ENCODE measurements at places on chromosomes 13 and 19.

- DNase-seq, result peak; percentile 7
Observed at GRCh38 chr13:43831088-43831487, 44.3 kb upstream of the ENOX1 start.

GRCh38 chr19:55082020-55082851, 6.6 kb downstream of the EPS8L1 start:
- DNase-seq, result peak; percentile 54

DNA sequence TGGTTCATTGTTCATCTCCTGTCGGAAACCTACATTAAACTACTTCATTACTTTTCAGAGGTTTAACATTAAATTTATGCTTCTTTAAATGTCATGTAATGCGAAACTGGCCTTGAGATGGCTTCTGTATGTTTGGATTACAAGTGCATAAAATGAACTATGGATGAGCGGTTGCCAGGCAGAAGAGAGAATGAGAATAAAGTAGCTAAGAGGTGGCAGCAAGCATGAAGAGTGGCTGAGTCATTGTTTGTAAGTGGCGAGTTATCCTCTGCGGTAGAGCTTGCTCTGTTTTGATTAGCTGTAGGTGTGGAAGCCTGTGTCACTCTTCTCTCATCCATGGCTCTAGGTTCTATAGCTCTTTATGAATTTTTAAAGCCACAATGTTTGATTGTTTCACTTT, 1139.6 kb upstream of the PCDH9 start:
- DNase-seq, result no peak

DNA sequence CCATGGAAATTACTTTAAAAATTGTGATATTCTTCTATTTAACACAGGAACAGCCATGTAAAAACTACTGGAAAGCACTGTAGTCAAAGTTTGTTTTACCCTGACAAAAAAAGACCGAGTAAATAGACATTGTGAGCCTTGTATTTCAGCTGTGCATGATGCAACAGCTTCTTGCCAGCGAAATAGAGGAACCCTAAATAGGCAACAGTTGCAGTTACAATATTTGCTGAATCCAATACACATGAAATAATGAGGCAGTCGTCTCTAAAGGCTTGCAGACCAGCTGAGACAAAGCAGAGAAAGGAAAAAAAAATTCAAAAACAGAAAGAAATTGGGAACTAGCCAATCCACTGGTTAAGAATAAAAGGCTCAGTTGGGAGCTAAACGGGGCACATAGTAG, 1001.1 kb downstream of the OLFM4 start:
- DNase-seq, result no peak

DNA sequence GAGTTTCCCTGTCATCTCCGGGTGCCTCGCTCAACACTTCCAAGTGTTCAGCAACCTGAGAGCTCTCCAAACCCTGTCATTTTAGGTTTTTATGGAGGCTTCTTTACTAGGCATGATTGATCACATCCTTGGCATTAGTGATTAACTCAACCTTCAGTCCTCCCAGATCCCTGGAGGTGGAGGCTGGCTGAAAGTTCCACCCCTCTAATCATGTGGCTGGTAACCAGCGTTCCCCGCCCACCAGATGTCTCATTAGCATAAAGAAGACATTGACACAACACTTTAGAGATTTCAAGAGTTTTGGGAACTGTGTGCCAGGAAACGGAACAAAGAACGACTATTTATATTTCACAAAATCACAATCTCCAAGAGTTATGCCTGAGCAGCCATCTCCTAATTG, 71.1 kb upstream of the RGCC start:
- no peak for DNase-seq

DNA sequence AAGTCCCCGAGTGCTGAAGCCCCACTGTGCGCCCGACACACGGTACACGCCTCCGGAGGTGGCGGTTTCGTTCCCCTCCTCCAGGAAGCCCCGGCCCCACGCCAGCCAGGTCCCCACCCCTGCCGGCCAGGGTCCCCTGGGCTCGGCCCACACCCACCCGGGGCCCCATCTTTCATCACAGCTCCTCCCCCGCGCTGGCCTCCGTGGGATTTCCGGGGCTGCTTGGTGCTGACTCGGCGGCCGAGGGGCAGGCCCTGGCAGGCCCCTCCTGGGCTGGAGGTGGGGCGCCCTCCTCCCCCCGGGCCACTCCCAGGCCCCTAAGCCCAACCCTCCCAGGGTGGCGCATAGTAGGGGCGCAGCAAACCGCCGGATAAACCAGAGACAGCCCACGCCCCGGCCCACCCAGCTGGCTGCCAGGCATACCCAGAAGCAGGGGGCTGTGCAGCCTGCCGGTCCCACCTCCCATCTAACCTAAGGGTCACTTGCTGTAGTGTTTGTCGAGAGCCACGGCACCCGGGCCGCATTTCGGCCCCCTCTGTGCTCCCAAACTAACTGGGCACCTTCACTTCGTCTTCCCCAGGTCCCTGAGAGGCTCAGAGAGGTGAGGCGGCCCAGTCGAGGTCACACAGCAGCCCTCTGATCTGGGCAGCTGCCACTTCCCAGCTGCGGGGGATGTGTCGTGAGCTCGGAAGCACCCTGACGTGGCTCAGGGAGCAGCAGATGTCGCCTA, 6.6 kb downstream of the ZBTB7A start:
- DNase-seq, result no peak

- DNase-seq, result peak; percentile 61
Observed at GRCh38 chr19:49718511-49718910, 27.6 kb downstream of the CPT1C start.

- peak; percentile 23 for DNase-seq
Observed at GRCh38 chr19:18423258-18424020, 4.2 kb downstream of the SSBP4 start.

DNA sequence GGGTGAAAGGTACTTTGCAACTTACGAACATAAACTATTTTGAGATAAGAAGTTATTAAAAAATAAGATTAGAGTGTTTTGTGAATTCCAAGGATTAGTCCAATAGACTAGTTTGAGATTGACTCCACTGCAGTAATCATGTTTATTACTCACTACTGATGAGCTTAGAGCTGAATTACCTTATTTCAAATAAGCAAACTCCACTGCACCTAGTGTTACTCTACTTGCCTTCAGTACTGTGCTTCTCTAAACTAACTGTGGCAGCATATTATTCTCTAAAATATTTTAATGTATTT, 111.7 kb downstream of the MIPEP start:
- DNase-seq, result no peak

- peak; percentile 46 for DNase-seq
Observed at GRCh38 chr13:43879755-43880181, at the start of gene LACC1. Gene LACC1 (plus strand): TSS chr13:43879904. CDS start chr13:43880986, 1,082 bp downstream.

- no peak for DNase-seq
Observed at GRCh38 chr19:46691104-46691503, 25.8 kb downstream of the PRKD2 start.
